ENCODE measurements at places on chromosomes 2 and 18. TPM values are rescaled to one million over a fixed set of nuclear protein-coding genes. Genes with fewer than 3 reads are reported as not detected.
A peak's percentile ranks its signal among the peaks of the same experiment; 100 is the strongest.

The SRBD1 gene
- total RNA-seq, result 4.0 TPM

The NLRC4 gene
- total RNA-seq, result 0.39 TPM

The TNFAIP6 gene
- total RNA-seq, result 0.71 TPM

The DSC3 gene
- total RNA-seq, result not detected

GRCh38 chr2:26540961-26541360, 63.0 kb upstream of the OTOF start:
- H3K4me1 ChIP-seq, result no peaks in the 10 kb centered on the region
- H3K27ac ChIP-seq, result no peak overlapping the region
- no peaks in the 10 kb centered on the region for H3K36me3 ChIP-seq
- H3K4me3 ChIP-seq, result no peak overlapping the region
- DNase-seq, result no peak
- no peaks in the 10 kb centered on the region for H3K27me3 ChIP-seq

DNA sequence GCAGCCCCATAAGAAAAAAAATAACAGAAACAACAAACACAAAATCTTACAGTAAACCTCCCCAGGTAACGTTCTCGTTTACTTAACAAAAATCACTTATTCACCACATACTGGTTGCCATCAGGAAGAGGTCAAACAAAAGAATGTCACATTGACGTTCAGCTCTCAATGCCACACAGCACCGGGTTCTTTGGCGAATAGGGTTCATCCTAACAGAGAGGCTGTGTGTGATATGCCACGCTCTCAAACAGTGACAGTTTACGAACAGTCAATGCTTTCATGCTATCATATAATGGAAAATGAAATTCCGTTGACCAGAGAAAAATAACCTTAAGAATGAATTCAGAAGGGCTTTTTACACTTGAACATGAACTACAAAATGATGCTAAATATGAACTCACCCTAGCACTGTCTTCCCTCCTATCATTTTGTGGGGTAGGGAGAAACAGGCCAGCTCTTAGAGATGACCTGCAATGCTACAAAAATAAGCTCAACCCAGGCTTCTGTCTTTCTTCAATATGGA, 2.0 kb downstream of the TMEM163 start:
- H3K27me3 ChIP-seq, result peaks cover 71% of the 10 kb centered on the region
- no peak for DNase-seq
- no peaks in the 10 kb centered on the region for H3K36me3 ChIP-seq

- H3K4me1 ChIP-seq, result no peaks in the 10 kb centered on the region
- DNase-seq, result no peak
- no peaks in the 10 kb centered on the region for H3K27me3 ChIP-seq
- no peak overlapping the region for H3K4me3 ChIP-seq
- H3K27ac ChIP-seq, result no peak overlapping the region
Observed at GRCh38 chr2:35978218-35978617, 377.4 kb upstream of the CRIM1 start.

DNA sequence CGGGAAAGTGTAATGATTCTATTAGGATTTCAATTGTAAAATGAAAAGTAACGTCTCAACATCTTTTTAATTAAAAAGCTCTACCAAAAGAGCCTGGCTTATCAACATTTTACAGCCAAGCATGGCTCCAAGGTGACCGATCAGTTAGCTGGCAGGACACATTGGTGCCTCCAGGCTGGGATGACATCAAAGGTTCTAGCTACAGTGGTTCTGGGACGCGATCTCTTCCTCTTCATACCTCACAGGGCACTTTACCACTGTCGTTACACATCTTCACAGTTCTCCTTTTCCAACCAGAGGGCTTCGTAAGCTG, 693 bp downstream of the ORC2 start:
- peaks cover 17% of the 10 kb centered on the region for H3K36me3 ChIP-seq
- H3K27ac ChIP-seq, result peak overlapping the region; percentile 86
- no peaks in the 10 kb centered on the region for H3K27me3 ChIP-seq
- peaks cover 21% of the 10 kb centered on the region for H3K4me1 ChIP-seq

GRCh38 chr2:68333009-68333408, 13.3 kb upstream of the CNRIP1 start:
- H3K36me3 ChIP-seq, result no peaks in the 10 kb centered on the region
- DNase-seq, result no peak
- H3K4me3 ChIP-seq, result no peak overlapping the region
- H3K4me1 ChIP-seq, result no peaks in the 10 kb centered on the region
- H3K27ac ChIP-seq, result no peak overlapping the region
- H3K27me3 ChIP-seq, result no peaks in the 10 kb centered on the region

- H3K4me1 ChIP-seq, result peaks cover 65% of the 10 kb centered on the region
- peak overlapping the region; percentile 99 for H3K27ac ChIP-seq
- no peaks in the 10 kb centered on the region for H3K36me3 ChIP-seq
- peak overlapping the region; percentile 88 for H3K4me3 ChIP-seq
- DNase-seq, result no peak
- no peaks in the 10 kb centered on the region for H3K27me3 ChIP-seq
Observed at GRCh38 chr18:9140381-9140780, 3.8 kb downstream of the ANKRD12 start.

DNA sequence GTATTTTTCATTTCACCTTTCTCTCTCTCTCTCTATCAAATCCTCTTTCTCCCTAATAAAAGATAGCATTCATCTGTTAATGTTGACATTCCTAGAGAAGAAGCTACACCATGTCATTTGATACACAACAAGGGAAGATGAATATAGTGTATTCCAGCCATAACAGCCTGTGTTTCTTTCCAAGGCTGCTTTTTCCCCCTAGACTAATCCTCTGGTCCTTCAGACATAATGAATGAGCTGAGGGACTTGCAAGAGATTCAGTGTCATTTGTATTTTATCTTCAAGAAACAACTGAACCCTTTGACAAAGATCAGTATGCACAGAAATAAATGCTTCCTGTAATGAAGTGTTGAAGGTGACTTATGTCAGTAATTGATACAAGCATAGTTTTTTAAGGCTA, 284.0 kb upstream of the NXPH2 start:
- H3K4me1 ChIP-seq, result no peaks in the 10 kb centered on the region
- H3K27ac ChIP-seq, result no peak overlapping the region
- H3K36me3 ChIP-seq, result no peaks in the 10 kb centered on the region
- DNase-seq, result no peak
